ENCODE measurements at places on chromosomes 2 and 18. TPM values are rescaled to one million over a fixed set of nuclear protein-coding genes. Genes with fewer than 3 reads are reported as not detected.

- no peak for DNase-seq
These were observed 44.0 kb downstream of the COBLL1 start for GRCh38 chr2:164797627-164798026.

DNA sequence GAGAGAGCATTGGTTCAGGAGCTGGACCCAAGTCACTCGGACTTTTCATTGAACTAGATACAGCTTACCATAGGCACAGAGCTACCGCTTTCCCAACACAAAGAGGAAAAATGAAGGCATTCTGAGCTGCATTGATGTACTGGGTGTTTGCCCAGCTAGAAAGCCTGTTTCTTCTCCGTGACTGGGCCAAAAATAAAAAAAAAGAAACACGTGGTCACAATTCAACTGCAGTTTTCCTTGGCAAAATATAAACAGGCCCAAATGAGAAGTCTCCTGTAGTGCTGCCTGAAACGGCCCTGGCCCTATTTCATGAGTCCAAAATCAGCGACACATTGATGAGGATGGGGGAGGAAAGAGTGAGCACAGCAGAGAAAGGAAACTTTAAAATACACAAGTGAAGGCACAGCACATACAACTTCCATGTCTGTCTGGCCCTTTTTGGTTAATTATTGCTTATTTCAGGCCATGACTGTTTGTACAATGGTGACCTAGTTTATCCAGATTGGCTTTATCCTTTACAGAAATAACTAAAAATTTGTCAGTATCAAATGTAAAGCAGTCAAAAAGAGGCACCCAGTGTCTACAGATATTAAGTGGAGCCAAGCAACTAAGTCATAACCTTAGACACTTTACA, 179.7 kb downstream of the ICOS start:
- DNase-seq: no peak

DNA sequence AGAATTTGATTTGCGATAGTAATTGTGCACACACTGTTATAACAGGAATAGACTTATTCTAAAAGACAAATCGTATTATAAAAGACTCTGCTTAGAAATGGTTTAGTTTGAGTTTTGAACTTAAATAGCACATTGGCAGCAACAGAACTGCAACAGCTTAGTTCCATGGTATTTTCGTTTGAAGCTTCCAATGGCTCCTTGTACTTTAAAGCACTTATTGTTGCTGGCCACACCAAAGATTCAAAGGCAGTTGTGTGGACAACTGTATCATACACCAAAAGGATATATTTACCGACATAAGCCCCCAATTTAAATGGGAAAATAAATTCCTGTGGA, 627 bp downstream of the WIPF1 start:
- DNase-seq: no peak

DNA sequence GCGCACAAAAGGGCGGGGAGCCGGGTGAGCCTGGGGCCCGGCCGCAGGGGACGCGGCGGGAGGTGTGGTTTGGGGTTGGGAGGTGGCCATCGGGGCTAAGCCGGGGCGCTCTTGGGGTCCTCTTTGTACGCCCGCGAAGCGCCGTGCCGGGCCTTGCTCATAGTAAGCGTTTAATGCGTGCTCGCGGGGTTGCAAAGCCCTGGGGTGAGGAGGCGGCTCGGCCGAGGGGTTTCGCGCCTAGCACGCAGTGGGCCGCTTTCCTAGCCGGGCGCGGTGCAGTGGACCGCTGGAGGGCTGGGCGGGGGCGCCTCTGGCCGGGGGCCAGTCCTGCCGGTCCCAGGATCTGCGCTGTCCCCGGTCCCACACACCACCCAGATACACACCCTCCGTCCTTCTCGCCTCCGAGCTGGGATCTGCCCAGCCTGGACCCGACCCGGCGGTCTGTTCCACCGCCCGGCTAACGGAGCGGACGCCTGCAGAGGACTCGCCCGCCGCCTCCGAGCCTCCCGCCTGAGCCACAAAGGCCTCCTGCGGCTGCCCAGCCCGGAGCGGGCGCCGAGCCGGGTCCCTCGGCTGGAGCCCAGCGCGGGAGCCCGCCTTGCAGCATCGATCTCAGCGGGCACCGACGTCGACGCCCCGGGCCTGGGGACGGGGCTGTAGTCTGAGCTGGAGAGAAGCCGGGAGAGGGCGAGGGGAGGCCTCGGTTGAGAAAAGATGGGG, 564 bp downstream of the DPYSL5 start:
- no peak for DNase-seq

- DNase-seq: no peak
These were observed 1152.9 kb downstream of the RPIA start for GRCh38 chr2:89844221-89844943.

The FAM124B gene
- polyA plus RNA-seq: 6.6 TPM

The CDCA7 gene
- polyA plus RNA-seq: 21.6 TPM

The TRPM8 gene
- polyA plus RNA-seq: not detected

Measured in muscle of arm (tissue), 14 donors.